ENCODE measurements at places on chromosomes 2 and 18. TPM values are rescaled to one million over a fixed set of nuclear protein-coding genes. Genes with fewer than 3 reads are reported as not detected.

CROCC2 gene
- total RNA-seq = 0.26 TPM

CTLA4 gene
- total RNA-seq = 1.4 TPM

DNA sequence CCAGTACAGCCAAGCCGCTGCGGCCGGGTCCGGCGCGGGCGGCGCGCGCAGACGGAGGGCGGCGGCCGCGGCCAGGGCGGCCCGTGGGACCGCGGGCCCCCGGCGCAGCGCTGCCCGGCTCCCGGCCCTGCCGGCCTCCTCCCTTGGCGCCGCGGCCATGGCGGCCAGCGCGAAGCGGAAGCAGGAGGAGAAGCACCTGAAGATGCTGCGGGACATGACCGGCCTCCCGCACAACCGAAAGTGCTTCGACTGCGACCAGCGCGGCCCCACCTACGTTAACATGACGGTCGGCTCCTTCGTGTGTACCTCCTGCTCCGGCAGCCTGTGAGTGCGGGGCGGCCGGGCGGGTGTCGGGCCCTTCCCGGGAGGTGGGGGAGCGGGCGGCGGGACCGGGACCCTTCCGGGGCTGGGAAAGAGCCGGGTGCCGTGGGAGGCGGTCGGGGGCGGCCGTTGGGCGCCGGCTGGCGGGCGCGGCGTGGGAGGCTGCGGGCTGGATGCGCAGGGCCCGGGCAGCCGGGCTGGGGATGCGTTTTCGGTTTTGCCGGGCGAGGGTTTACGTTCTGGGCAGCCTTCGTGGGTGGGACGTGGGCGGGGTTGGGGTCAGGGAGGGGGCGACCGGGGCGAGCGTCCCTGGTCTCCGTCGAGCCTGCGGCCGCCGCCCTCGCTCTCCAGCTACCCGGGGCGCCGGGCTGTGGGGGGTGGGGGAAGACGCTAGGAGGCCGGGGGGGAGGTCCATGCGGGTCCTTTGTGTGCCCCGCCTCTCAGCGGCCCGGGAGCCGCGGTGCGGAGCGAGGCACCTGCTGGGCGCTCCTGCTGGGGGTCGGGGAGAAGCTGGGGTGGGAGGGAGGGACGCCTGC is 537 bp downstream of the AGFG1 start:
- peak; percentile 82 for DNase-seq

GAREM1 gene
- 11.5 TPM for total RNA-seq

- DNase-seq = no peak
Observed at GRCh38 chr18:13305301-13305700, 86.7 kb downstream of the LDLRAD4 start.

SERPINB4 gene
- total RNA-seq = not detected

GRCh38 chr2:129408570-129408969 is 570.9 kb upstream of the RAB6C start:
- no peak for DNase-seq

DNA sequence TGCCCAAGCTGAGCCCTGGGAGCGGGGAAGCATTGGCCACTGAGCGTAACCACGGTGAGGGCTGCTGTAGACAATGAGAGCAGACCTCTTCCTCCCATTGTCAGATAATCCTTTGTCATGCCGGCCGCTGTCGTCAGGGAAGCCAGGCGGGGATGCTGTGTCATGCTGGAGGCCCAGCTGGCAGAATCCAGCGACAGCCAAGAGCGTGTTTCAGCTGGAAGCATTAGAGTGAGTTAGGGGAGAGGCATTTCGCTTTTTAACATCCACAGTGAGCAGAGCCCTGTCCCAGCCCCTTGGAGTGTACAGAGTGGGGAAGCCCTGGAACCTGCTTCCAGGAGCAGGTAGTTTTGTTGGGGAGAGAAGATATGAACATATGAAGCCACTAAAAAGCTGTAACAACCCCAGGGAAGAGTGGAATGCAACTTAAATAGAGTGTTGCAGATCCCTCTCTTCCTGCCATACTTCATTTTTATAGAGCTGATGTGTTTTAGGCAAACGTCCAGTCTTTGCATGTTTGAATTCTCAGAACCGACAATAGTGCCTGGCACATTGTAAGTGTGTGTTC is 7.0 kb downstream of the CTIF start:
- no peak for DNase-seq

GRCh38 chr2:127072970-127073369 is 34.0 kb downstream of the BIN1 start:
- DNase-seq = no peak

NAT8 gene
- total RNA-seq = not detected

SPDYA gene
- total RNA-seq = 1.5 TPM

- no peak for DNase-seq
Observed at GRCh38 chr2:10289891-10290290, 12.8 kb upstream of the HPCAL1 start.

DNA sequence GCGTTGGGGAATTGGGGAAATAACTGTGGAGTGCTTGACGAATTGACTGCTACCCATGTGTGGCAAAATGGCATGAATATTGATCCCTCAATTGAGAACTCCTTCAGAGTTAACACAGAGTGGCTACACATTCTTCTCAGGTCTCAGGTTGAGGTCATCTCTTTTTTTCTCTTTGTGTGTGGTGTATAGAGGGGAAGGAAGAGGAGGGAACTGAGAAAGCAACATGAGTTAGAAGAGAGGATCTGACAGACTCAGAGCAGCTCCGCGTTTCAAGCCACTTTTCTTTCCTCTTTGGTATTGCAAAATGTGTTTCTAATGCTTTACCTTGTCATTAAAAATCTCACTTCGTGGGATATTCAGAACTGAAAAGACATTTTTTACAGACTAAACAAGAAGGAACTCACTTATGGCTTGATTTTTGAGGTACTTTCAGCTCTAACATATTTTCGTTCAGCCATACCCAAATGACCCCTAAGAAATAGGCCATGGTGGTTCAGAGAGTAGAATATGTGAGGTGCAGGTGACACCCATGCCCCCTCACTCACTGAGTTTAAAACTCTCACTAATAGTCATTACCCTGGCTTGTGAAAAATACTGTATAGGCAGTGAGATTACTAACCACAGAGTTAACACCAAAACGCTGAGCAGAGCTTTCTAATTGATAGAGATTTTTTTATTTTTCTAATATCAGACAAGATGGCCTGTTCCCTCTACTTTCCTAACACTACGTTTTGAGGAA is 22.5 kb downstream of the STAT4 start:
- no peak for DNase-seq

DNA sequence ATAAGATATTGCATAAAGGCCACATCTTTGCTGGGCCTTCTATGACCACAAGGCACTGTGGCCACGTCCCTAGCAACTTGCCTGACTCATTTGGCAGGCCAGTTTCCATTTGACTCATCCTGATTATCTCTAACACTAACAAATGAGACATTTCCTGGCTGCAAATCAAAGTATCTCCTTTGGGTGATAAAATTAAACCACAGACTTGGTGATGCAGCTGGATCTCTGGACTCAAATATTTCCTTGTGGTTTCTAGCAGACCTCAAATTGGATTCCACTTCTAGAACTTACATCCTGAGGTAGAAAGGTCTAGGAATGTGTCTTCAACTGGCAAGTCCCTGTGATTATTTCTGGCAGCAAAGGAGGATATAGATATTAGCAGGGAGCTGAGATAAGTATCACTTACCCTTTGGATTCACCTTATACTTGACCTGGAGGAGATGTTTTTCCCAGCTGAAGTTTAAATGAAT is 167.9 kb upstream of the NXPH2 start:
- no peak for DNase-seq

HDAC4 gene
- total RNA-seq = 44.1 TPM

DUSP19 gene
- 3.0 TPM for total RNA-seq

DNA sequence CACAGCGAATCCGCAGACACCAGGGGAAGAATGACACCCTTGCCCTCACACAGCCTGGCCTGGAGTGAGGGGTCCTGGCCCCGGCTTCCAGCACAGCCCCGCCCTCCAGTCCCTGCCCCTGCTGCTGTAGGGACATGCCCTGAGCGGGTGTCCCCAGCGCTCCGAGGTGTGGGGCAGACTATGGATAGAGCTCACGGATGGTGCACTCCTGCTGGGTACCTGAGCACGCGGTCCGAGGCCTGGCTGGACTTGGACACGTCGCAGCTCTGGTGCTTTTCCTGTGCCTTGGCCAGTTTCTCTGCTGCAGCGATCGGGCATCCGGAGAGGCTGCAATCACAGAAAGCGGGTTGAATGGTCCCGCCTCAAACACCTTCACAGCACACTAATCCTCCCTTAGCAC is 165.7 kb upstream of the PXDN start:
- DNase-seq = no peak

COLEC12 gene
- total RNA-seq = 55.2 TPM

DNA sequence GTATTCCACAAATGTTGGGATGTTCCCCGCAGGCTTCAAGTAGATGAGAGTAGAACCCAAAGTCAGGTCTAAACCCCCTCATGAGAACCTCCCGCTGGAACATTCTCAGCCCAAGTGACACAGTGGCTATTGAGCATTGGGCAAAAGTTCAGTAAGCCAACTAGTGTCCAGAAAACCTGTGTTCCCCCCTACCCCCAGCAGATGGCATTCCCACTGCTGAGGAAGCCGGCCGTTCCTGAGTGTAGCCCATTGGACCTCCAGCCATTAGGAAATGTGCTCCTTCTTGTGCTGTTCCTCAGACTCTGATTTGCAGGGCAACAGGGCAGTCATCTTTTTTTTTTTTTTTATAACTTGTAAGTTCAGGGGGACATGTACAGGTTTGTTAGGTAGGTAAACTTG is 152.1 kb downstream of the NCK2 start:
- DNase-seq = no peak

- no peak for DNase-seq
Observed at GRCh38 chr18:32582455-32582854, 111.8 kb upstream of the GAREM1 start.

CRYGD gene
- total RNA-seq = not detected

GRCh38 chr2:239444626-239445577 is 44.1 kb upstream of the HDAC4 start:
- peak; percentile 84 for DNase-seq

Data from upper lobe of right lung (tissue), 1 donor.